Thyroid gland (tissue), 4 donors: ENCODE measurements at places on chromosomes 12 and 14.
A peak's percentile ranks its signal among the peaks of the same experiment; 100 is the strongest.

GRCh38 chr12:92933606-92934005, 4.5 kb upstream of the EEA1 start:
- no peak for DNase-seq

DNA sequence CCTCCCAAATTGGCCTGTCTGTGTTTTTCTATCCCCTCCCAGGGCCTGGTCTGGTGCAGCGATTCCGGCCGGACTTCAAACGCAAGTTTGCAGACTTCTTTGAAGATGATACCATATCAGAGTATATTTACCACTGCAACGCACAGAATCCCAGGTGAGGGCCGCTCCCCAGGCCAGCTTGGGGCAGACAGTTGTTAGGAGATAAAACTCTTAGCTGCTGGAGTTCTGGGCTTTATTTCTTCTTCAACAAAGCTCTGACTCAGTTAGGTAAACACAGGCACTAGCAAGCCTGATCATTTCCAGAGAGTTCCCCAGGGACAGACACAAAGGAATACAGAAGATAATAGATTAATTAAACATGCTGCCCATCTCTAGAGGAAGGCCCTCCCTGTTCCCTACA, 8.3 kb downstream of the ABHD4 start:
- DNase-seq: no peak

DNA sequence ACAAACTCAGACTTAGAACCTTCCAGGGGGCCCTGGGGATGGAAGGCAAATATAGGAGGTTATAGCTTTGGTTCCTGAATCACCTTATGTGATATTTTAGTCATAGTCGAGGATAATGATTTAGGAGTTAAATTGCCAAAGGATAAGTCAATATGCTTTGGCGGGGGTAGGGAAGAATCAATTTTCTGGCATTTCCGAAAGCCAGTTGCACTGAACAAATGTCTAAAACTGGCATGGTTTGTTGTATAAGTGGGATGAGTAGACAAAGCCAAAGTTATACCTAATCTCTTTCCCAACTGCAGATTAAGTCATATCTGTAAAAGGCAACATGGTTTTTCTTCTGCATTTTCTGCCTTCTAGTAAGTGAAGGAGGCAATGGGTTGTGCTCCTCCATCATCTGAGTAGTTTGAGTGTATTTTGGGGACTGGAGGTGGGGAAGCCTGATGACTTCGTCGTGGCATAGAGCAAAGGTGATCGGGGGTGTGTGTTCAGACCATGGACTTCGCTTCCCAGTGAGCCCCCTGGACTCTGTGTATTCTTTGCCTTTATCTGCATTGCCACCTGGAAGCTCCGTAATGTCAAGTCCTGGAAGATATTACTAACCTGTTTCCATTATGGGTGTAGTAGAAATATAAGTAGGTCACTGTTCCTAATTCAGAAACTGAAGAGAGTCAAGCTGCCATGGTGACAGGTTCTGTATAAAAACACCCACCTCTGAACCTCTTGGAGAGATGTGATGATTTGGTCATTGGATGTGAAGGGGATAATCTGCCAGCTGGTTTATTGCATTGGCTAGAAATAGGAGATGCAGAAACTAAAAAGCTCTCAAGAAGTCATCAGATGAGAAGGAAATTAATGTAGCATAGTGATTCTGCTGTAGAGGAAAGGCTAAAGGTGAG, 24.5 kb downstream of the PPFIBP1 start:
- no peak for DNase-seq

DNA sequence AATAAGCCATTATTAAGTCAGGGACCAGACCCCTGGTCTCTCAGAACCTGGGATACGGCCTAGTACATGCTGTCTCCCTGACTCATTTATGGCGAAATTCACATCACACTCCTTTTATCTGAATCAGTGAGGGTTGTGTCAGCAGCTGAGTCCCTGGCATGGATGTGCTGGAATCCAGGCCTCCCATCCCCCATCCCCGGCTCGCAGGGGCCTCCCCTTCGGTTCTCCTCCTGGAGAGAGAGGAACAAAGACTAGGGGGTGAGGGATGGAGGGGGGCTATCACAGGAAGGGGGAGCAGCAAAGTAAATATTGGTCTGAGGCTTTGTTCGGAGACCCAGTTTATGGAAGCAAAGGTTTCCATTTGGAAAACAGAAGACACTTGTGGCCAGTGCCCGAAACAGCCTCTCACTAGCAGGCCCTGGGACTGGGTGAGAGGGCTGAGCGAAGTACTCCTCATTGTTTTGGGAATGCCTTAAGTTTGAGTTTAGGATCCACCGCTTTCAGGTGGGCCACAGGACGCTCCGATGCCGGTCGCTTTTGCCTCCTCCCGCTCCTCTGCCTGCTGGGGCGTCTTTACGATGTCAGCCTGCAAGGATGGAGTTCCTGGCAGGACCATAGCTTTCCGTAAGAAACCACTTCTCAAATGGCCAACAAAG, 145.0 kb downstream of the PRKCH start:
- DNase-seq: no peak

- no peak for DNase-seq
These were observed 953 bp downstream of the MAPK1IP1L start for GRCh38 chr14:55052269-55052930.

DNA sequence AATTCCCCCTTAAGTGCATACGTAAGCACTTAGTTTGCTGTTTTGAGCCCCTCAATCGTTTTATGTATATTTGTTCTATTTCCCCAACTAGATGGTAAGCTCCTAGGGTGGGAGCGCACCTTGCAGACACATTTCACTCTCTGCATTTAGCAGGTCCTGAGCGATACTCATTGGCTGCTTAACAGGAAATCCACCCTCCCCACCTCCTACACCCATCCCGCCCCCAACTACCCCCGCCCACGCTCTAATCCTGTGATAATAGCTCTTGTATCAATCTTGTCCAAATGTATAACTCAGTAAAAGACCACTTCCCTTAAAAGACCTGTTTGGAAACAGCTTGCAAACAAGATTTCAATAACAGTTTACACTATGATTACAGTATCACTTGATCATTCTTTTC, 8.1 kb downstream of the LPAR5 start:
- DNase-seq: no peak

DNA sequence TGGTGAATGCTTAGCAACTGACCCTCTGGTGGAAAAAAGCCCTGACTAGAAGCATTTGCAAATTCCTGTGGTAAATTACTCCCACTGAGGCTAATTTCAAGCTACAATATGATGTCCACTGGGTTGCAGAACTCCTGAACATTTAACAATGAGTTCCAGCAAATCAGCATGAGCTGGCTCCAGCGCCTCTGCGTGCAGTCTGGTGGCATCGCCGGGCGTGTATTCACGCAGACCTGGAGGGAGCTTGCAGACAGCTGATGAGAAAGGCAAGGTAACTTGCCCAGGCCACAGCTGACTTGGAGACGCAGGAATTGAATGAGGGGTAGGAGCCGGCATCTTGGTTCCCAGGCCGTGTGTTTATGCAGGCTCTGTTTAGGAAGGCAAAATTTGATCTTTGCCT, 45.1 kb upstream of the KCNA1 start:
- DNase-seq: no peak

DNA sequence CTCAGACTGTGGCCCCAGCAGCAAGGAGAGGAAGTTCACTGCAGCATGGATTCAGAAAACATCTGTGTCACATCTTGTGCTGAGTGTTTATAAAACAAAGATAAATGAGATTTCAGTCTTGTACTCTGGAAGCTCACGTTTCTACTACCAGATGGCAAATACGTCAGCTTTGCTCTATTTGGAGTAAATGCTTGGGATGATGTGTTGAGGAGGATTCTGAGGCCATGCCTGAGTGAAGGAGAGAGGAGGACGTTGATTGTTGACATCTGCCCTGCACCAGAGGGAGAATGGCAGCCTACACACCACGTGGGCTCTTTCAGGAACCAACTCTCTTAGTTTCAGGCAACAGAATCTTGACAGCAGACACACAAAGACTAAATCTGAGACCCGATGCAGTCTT, 188.9 kb downstream of the TMEM132C start:
- no peak for DNase-seq

GRCh38 chr12:9253464-9253863, 45.3 kb upstream of the PZP start:
- DNase-seq: no peak

- DNase-seq: peak; percentile 34
These were observed 32.9 kb upstream of the ADGRD1 start for GRCh38 chr12:130920723-130921381.

GRCh38 chr12:29547151-29547632, 49.7 kb upstream of the OVCH1 start:
- no peak for DNase-seq

- no peak for DNase-seq
These were observed 3.6 kb upstream of the KRT5 start for GRCh38 chr12:52523824-52524223.

DNA sequence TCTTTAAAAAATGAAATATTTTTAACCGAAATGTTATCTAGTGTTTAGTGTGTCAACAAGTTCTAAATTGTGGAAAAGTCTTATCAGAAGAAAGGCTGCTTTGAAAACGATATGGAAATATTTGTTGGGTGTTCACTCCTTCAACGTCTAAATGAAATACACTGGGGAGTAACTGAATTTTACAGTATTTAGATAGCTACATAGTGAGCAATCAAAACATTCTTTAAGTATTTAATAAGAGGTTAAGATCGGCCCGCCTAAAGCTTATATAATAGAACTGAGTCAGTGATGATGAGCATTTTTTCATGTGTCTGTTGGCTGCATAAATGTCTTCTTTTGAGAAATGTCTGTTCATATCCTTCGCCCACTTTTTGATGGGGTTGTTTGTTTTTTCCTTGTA, 228.3 kb downstream of the RAD51B start:
- DNase-seq: no peak

GRCh38 chr14:90375934-90376333, 20.9 kb upstream of the CALM1 start:
- no peak for DNase-seq

GRCh38 chr14:101535232-101535631, 26.1 kb upstream of the DIO3 start:
- no peak for DNase-seq

GRCh38 chr12:113804961-113805600, 161.0 kb downstream of the RBM19 start:
- DNase-seq: no peak

DNA sequence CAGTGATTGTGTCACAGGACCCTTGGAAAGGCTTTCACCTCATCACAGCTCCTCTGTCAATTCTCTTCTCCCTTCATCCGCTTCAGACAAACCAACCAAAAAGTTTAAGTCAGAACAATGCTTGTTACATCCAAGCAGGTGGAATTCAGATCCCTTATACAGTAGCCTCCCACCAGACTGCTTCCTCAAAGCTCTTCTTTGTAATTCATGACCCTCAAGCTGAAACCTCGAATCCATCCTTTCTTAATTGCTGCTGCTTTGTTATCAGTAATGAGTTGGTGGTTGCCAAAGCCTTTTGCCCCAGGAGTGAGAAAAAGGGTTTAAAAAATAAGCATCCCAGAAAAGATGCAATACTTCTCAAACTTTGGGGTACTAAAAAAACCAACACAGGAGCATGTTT, 9.5 kb downstream of the BEST3 start:
- DNase-seq: no peak

DNA sequence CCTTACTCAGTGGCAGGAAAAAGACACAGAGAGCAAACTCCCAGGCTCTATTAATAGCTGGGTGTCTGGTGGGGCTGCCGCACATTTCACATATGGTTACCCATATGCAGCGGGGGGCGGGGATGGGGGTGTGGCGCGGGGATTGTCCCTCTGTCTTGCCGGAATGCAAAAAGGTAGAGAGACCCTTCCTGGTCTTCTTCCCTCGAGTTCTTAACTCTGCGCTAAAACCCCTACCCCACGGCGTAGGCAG, 1.7 kb downstream of the PRMT8 start:
- DNase-seq: no peak

DNA sequence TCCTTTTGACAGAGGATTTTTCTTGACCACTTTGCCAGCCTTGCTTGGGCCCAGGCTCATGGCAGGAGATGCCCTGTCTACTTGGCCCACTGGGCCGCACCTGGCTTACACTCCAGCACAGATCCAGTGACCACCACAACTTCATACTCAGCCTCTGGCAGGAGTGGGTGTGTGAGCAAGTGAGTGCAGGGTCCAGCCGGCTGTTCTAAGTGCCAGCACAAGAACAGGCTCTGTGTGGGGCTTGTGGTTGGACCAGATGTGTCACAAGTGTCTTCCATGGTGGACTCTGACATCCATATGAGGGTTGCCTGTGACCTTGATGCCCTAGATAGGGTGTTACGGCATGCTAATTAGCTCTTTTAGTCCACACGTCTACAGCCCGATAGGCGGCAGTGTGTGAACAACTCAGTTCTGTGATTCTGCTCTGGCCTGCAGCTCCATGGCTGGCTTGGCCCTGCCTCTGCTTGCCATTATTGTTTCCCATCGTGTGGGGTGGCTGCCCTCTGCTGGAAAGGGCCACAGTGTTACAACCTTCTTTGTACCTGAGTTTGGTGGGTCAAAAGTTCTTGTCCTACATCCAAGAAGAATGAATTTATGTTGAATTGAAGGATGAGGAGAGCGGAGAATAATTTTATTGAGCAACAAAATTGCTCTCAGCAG, 1089.1 kb downstream of the SLC6A15 start:
- no peak for DNase-seq

- DNase-seq: no peak
These were observed 21.3 kb downstream of the SETD1B start for GRCh38 chr12:121825041-121825523.

DNA sequence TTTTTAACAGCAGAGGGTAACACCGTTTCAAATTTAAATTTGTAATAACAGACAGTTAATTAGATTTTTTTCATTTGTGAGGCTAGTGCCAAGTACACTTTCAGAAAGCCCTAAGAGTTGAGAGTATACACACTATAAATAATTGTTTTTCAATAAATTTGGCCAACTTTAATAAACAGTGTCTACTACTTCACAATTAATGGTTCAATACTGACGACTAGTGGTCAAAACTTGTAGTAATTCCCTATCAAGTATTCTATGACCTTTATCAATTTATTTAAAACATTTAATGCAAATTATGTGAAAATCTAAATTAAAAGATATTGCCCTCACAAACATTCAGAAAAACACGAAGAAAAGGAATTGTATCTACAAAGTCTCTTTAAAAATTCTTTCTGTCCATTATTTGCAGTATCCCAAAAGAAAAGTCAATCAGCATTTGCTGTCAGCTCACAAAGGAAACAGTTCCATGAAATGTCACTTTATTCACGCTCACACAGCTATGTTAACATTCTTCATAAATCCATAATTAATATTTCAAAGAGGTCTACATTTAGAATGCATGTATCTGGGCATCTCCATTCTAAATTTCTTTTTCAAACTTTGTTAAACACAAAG, 91.2 kb downstream of the CEP128 start:
- no peak for DNase-seq
